HEK293T (cell line): ENCODE measurements at places on chromosomes 4 and X.

GRCh38 chr4:47145630-47146029, 114.3 kb downstream of the GABRB1 start:
- DNase-seq, result no peak

DNA sequence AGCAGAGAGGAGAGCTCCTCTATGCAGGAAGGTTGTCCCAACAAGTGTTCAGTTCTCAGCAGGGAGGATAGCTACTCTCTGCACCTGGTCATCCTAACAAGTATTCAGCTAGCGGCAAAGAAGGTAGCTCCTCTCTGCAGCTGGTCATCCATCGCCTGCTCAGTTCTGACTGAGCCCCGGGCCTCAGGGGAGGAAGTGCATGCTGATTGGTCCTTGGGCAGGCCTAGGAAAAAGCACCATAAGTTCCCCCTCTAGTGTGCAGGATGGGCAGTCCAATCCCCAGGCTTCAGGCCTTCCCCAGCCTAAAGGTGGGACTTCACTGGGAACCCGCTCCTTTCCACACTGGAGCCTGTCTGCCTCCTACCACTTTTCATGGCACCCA, 4.4 kb upstream of the FBXW7 start:
- no peak for DNase-seq

DNA sequence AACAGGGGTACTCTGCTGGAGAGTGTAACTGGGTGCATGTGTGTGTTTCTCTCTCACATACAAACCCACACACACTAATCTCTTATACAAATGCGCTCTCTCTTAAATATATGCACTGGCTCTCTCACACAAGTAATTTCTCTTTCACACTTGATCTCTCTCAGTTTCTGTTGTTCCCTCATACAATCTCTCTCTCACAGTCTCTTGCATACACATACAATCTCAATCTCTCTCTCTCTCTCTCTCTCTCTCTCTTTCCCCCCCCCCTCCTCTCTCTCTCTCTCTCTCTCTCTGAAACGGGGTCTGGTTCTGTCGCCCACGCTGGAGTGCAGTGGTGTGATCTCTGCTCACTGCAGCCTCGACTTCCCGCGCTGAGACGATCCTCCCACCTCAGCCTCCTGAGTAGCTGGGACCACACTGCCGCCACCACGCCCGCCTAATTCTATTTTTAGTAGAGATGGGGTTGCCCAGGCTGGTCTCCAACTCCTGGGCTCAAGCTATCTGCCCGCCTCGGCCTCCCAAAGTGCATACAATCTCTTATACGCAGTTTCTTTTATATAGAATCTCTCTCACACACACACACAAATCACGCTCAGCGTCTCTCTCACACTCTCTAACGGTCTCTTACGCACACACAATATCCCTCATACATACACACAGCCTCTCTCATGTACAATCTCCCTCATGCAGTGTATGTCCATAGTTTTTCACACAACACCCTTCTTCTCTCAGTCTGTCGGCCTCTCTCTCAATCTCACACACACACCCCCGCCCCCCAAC, 518 bp upstream of the FAM241A start:
- DNase-seq, result no peak

GRCh38 chr4:54439831-54440243, 210.7 kb downstream of the PDGFRA start:
- no peak for DNase-seq

DNA sequence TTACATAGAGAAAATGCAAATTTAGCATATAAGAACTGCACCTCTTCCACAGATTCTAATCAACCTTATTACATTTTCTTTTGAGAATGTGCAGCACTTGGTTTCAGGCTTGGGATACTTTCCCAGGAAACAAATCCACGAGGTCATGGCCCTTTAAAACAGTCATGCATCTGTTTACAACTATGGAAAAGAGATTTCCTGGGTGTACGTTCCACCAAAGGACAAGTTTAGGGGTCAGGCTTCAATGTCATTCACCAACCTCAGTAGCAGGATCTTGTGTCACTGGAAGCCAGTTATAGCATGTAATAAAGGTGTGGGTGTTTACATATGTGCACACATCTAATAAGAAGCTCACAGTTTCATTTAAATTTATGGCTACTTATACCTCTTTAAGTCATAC, 30.7 kb downstream of the EREG start:
- no peak for DNase-seq

DNA sequence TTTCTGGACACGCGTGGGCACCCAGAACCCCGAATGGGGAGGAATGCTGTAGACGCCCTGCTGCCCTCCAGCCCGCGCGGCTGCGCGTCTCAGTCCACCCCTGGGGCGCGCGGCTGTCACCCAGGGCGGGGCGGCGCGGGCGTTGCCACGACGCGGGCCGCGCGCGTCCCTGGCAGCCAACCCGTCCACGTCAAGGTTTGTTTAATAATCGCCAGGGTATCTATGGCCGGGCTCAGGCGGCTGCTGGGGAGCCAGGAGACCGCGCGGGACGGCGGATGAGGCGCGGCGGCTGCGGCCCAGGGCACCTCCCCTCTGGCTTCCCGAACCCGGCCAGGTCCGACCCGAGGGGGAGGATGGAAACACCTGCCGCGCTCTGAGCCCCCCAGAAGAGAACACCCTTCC, at the start of gene SPATA18:
SPATA18 (plus strand) TSS at position 92 of the 402 bp plus-strand sequence. CDS start 401 bp downstream, outside the sequence.
- peak; percentile 51 for DNase-seq

DNA sequence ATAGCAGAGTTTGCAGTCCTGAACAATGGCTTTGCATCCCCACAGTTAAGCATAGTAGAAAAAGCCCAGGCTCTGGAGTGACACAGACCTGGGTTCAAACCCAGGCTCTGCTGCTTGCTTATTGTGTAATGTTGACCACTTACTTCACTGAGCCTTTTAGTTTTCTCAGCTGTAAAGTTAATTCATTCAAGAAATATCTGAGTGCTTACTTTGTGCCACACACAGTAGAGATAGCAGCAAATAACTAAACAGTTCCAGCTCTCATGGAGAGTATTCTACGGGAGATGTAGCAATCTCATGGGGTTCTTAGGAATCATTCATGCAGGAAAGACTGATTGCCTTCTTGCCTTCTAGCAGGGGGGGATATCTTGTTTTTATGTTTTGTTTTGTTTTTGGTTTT, 63.2 kb downstream of the SLC9A6 start:
- no peak for DNase-seq

- DNase-seq, result no peak
These were observed 171.9 kb upstream of the GALNT7 start for GRCh38 chr4:172996571-172997216.

- DNase-seq, result no peak
These were observed 6.5 kb downstream of the TMEM150C start for GRCh38 chr4:82555276-82555675.

DNA sequence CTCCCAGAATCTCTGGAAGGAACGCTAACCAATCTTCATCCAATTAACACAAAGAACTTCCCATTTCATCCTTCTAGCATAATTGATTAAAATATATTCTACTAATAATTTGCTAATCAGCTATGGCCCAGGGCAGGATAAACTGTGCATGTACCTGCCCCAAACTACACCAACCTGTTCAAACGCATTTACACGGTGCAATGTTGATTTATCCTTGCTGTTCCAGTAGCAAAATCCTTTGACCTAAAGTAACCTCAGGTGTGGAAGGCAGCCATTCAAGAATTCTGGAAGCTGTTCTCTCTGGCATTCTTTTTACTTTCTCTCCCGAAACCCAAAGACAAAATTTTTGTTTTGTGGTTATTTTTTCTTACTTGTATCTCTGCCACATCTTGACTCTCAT, 309.4 kb downstream of the ZNF674 start:
- DNase-seq, result no peak
